ENCODE measurements at places on chromosomes 6 and 20.

GRCh38 chr6:30966154-30966553 is 17.4 kb upstream of the MUC21 start:
- DNase-seq = no peak

DNA sequence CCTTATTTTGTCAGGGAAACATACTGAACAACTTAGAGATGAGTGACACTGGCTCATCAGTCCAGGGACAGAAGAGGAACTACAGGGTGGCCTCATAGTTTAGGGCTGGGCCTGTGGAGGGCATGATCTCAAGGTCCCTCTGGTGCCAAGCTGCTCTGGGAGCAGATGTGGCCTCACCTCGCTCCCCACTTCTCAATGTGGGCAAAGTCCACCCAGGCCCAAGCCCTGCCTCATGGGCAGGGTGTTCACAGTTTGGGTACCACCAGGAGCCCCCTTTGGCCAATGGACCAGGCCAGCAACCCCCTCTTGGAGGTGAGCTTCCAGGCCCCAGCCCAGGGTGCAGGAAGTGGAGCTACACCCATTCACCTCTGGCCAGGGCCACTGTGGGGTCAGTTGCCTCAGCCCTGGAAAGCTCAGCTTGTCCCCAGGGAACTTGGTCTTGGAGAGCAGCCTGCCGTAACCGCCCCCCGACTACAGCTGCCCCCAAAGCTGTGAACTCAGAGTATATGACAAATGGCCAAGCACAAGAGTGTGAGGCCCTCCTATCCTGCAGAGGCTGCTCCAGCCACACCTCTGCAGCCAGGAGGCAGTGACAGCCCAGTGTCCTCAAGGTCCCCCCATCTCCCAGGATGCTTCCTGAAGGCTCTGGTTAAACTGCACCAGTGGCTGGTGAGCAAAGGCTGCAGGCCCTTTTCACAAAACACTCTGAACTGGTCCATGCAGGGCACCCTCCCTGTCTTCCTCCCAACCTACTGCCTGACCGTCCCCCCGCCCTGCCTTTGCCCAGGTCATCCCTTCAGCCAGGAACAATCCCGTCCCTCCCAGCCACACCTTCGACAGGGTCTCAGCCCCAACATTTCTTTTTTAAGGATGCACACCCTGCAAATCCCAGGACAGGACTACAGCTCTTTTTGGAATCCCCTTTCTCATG is 3.6 kb downstream of the ADISSP start:
- DNase-seq = no peak

GRCh38 chr20:17502105-17502504 is 29.1 kb downstream of the BFSP1 start:
- DNase-seq = no peak

DNA sequence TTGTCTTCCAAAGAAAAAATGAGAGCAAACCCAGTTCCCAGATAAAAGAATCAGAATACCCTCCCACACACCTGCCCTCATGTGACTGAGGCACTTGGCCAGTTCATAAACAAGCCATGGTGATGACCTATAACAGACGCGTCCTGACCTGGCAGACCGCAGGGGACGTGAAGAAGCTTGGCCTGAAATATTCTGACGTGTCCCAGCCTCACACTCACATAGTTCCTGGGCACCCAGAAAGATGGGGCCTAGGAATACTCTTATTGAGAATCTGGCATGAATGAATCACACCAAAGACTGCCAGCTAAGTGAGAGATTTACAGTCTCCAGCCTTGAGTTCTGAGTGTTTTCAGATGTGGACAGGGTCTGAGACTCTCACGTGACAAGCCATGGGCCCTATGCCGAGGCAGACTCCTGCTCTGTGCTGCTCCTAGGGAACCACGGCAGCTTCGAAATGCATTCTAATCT is 17.2 kb upstream of the MAP3K4 start:
- DNase-seq = no peak

DNA sequence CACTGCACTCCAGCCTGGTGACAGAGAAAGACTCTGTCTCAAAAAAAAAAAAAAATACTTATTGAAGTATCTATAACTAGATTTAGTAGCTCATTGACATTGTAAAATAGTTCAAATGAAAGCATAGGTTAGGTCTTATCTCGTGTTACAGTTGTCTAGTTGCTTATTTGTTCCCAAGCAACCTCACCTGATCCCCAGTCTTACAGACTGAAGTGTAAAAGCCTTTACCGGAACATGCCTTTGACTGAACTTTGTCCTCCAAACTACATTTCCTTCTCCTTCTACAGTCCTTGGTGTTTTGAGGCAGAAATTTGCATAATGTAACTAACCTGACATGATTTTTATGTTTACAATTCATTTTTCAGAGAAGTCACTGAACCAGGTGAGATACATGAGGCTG is 61.0 kb downstream of the PKIB start:
- no peak for DNase-seq

Measured in GM12892 (cell line).